Stimulated activated CD8-positive, alpha-beta memory T cell treated with anti-CD3 and anti-CD28 coated beads, Interleukin-15, amount 100 ng/mL, for 24 hours (primary cell): ENCODE measurements at places on chromosomes 2 and 18.

GRCh38 chr2:101012706-101013181 is 10.7 kb downstream of the RPL31 start:
- DNase-seq: no peak

DNA sequence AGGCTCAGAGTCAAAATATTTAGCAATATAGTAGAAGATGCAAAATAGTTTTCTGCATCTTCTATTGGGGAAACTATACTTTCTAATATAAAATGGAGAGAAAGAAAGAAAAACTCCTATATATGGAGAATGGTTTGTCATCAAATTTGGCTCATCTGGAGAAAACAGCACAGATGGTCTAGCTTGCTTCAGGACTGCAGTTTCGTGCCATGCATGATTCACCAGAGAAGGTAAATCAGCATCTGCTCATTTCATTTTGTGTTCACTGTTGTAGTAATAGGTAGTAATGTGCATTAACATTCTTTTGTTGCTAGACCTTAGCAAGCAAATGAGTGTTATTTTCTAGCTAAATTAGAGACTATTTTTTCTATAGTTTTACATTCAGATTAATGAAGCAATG is 179.0 kb downstream of the ASXL3 start:
- no peak for DNase-seq

DNA sequence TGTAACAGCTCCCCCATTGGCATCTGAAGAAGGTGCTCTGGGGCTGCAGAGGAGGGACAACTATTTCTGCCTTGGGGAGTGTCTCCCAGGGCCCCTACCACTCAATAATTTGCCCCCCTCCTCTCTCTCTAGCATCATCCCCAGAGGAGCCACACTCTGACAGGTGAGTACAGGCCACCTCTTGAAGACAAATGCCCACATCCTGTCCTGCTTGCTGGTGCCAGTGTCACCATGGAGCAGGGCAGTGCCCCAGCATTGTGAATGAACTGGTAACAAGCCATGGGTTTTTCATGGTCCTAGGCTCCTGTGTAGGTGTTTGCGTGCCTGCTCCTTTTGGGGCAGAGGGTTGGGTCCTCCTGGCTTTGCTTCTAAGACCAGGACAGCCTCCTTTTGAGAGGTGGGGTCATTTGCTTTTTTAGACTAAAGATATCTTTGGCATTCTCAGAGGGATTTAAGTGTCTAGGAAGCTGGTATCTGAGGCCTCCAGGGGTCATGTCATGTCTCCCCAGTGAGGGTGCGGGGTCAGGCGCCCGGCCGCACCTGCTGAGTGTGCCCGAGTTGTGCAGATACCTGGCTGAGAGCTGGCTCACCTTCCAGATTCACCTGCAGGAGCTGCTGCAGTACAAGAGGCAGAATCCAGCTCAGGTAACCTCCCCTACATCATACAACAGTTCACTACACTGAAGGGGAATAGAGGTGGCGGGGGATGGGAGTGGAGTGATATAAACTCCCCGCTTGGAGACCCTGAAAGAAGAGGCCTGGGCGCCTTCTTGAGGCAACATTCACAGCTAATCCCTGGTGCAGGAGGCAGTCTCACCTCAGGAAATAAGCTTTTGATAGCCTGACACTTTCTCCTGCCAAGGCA is 1.8 kb downstream of the RETREG2 start:
- DNase-seq: no peak

DNA sequence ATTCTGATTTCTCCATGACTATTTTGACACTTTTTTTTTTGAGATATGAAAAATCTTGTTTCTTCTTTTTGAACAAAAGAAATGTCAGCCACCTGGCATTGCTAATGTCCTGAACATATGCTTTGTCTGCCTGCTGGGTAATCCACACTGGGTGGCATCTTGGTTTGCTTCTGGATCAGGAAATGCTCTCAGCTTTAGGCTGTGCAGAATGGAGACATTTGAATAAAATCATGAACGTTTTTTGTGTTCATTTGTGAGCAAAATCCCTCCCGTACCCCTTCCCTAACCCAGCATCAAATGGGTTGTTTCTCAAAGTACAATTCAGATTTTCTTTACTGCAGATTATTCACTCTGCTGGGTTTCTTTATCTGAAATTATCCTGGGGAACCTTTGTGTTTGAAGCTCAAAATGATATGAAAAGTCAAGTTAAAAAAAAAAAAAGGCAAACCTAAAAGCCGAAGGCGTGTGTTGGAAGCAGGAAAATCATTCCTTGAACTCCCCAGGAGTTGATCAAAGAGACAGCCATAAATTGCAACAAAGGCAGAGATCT is 53.4 kb upstream of the KLF7 start:
- no peak for DNase-seq

- no peak for DNase-seq
These were observed 73.6 kb upstream of the SALL3 start for GRCh38 chr18:78906066-78906465.

DNA sequence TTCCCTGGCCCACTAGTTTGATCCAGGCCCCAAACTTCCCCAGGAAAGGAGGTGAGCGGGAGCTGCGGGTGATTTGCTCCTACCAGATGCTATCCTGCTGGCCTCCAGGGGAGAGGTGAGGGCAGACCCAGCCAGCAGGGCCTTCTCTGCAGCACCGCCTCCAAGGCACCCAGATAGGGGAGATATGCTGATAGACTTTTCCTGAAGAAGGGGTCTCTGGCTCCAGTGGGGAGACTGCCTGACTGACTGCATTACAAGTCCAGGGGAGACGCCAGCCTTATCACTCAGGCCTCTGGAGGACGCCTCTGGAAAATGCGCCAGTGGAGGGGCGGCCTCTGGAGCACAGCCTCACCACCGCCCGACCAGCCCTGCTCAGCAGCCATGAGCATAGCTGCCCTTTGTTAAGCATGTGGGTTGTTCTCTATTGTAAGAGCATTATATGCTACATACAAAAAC is 60.6 kb upstream of the SMAD7 start:
- DNase-seq: no peak

- no peak for DNase-seq
These were observed 65.0 kb upstream of the OTOF start for GRCh38 chr2:26542676-26543505.
